ENCODE measurements at places on chromosomes 2 and 18.

DNA sequence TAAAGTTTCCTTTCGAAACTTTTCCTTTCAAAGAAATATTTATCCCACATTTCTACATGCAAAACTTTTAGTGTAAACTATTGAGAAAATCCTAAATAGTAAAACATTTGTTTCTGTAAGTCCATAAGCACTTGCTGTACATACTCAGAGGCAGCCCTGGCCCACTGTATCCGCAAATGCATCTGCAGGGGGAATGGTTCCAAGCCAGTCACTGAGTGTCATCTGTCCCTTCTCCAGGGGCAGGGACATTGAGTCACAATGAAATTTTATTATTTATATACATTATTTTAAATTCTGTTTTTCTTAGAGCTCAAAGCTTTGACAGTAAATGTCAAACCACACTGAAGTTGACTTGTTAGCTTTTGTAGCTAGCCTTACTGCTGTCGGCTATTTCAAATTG lies 367.2 kb downstream of the MTX2 start:
- no peak for DNase-seq

- no peak for DNase-seq
Measured at GRCh38 chr2:10400978-10401951, 46.9 kb downstream of the ODC1 start.

DNA sequence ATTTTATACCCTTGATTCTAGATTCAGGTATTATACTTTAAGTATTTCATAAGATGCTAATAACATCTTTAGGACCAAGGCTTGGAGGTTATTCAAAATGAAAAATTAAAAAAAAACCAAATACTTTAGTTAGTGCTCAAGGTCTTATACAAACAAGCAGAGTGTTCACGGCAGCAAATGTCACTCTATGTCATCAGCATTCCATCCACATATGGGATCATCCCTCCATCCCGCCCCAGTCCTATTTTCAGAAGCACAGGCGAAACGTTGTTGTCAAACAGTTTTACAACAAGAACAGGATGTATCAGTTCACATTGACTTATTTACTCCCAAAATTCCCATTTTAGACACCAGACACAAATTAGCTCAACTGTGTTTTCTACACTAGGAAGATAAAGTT lies 83.7 kb downstream of the DSEL start:
- no peak for DNase-seq

DNA sequence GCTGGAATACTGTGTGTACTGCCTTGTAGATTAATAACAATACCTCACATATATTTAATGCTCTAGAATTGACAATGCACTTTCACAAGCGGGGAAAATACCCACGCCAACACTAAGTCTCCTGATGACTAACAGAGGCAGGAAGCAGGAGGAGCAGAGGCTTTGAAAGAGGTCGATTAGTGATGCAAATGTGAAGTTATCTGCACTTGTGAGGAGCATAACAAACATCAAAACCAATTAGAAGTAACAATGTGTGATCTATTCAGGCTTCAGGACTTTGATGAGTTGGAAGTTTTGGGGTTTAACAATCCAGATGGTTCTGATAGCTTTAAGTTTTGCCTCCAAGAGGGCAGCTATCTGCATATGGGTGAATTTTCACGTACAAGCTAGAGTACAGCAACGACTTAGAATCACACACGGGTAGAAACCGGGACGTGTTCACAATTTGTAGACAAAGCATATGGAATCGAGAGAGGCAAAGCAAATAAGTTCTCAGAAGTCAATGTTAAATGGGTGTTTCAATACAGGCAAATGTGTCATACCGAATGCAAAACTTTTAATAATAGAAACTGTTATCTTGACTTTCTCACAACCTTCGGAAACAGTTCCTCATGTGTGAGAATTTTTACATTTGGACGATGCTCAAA lies 114.5 kb downstream of the METTL8 start:
- peak; percentile 59 for DNase-seq
